ENCODE measurements at places on chromosomes 7 and 10.
A peak's percentile ranks its signal among the peaks of the same experiment; 100 is the strongest.

DNA sequence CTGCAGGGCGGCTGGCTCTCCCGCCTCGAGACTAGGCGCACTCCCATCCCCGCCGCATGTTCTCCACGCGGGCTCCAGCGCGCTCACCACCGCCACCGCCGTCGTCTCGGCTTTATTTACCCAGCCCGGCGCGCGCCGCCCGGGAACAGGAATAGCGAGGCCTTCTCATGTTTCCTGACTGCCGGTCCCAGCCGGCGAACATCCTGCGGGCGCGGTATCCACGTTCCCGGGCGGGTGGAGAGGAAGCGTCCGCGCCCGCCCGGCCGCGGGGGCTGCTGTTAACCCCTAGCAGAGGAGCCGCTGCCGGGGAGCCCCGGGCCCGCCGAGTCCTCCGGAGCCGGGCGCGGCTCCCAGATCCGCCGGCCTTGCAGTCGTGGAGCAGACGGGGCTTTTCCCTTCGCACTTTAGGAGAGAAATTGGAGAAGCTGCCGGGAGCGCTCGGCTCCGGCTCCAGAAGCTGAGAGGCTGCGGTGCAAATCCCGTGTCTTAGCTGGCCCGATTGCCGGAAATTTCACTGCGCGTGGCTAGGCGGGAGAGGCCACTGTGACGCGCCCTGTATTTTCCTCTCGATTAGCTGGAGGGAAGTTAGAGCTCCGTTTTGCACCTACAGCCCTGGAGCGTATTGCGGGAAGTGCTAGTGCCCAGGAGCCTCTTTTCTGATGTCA is at the start of gene MKX:
Gene MKX, minus strand, starts transcription at position 88 of the 665 bp plus-strand sequence. CDS start 2,404 bp downstream, outside the sequence.
- DNase-seq = peak; percentile 44

DNA sequence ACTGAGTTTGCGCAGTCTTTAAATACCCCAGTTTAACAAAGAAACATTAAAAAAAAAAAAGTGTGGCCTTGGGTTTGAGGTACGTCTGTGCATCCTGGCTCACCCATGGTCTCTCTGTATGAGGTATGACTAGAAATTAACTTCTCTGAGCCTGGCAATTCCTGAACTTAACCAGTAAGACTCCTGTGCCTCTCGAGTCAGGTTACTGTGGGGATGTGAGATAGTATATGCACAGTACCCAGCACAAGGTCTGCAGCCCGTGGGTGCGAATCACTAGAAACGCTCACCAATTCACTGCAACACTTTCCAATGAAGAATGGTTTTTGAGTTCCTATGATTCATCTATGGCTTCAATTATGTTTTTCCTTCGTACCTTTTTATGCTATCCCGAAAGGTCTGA is 149.9 kb downstream of the SFMBT2 start:
- no peak for DNase-seq

DNA sequence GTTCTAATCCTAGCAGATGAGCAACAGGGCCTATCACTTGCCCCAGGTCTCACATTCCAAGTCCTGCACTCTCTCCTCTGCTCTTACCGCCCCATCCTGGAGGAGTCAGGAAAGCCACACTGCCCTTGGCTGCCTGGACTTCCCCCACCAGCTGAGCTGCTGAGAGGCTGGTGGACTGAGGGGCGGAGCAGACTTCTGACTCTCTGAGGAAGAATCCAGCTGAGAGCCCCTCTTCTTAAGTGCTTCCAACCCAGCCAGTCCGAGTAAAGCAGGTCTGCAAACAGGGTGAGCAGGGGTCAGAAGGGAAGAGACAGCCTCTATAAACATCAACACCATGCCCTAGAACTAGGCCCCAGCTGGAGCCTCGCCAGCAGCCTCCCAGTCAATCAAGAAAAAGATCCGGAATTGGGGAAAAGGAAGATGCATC is 92.4 kb upstream of the TMEM72 start:
- no peak for DNase-seq

DNA sequence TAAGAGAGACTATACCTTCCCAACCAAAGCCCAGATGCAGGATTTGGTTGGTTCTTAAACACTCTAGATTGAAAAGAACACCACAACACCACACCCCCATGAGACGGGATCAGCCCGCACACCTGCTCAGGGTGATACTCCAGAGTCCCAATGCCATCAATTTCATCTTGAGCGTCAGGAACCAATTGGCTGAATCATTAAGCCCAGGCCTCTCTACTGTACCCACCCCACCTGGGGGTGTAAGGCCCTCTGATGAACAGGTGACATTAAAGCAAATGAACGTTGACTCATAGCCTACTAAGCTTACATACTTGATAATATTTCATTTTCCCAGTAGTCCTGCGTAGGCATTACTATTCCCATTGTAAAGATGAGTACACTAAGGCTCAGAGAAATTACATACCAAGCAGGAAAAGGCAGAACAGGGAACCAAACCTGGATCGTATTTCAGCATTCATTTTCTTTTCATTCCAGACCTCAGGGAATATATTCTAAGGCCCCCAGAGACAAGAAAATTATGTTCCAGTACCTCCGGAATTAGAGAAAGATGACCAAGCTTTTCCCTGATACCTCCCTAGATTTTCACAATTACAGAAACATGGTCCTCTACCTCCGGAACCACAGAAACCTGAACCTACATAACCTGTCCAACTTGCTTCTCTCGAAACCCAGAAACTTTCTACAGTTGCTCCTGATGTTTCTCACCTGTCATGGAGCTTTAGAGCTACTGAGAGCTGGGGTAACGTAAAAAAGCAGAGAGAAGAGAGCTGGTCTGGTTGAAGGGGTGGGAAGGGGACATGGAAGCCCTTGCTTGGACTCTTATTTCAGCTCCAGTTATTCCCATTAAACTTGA is 43.1 kb upstream of the KDM7A start:
- no peak for DNase-seq

- no peak for DNase-seq
Observed at GRCh38 chr7:158996214-158997109, 140.1 kb downstream of the DYNC2I1 start.

DNA sequence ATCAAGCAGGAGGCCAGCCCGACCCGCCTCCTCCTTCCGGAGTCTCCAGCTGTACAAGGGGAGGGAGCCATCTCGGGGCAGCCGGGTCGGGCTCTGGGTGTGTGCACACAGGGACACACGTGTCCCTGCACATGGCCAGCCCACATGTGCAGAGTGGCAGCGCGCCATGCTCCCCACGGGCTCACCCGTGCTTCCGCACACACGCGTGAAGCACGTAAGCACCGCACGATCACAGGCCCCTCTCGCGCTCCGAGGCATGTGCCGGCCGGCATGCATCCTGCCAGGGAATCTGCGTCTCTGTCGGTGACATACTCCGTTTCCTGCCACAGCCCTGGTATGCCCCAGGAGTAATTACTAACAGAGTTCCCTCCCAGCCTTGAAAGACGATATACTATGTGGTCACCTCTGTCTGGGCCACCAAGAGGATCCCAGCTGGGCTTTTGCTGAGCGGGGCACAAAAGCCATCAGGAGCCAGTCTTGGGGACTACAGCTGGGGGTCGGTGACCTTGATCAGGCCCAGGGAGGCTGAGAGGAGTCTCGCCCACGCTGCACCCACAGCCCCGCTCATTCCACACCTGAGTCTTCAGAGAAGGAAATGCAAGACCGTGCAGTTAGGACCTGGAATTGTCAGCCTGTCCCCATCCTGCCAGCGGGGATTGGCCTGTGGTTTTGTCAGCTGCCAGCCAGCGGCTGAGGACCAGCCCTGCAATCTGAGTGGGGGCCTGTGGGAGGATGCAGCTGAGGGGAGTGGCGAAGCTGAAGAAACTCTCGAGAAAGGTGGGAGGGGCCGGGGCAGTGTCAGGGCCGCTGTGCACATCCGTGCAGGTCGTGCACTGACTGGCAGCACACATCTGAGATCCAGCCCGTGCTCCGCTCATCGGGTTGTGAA is 11.0 kb upstream of the LFNG start:
- peak; percentile 75 for DNase-seq

DNA sequence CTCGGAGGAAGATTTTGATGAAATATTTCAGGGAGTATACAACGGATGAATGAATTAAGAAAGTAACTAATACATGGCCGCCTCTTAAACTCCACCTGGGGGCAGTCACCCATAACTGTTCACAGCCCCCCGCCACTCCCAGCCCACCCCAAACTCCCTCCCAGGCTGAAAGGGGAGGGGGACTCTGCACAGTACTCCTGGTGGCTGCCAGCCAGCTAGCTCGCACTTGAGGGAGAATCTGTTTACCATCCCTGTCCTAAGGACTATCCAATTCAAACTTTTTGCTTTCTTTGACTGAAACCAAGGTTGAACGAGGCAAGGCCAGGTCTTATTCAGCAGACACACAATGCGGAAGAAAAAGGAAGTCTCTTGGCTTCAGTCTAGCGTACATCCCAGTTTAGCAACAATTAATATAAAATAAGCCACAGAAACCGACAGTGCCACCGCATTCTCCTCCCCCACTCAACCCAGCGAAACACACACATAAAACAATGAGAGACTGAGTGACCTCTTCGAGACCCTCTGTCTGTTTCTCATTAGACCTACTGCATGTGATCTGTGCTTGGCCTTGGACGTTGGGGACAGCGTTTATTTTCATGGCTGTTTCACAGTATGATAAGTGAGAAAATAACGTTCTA is 219.5 kb downstream of the GLI3 start:
- DNase-seq = no peak

DNA sequence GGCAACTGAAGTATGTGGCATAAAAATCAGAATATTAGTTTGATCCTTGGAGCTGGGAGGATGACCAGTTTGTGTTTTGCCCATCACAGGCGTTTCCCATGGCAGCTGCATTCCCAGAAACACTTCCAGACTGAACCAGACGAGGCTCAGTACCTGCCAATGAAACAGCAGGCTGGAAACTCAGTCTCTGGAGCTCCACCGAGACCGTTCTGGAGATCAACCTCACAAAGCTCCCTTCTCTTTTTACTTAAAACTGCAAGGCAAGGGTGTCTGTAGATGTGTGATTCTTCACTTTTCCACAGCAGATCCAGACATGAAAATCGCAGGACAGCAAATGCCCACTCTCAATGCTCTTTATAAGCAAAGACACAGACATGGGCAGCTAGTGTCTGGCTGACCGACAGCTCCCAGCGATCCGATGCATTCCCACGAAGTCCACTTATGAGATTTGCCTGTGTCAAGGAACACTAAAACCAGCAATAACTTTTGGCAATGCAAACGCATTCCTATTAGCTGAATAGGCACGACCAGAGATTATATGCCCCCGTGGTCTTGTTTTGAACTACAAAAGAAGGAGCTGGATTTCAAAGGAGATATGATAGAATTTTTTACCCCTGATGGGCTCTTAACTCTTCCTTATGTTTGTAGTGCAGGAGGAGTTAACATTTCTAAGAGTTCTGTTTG is 72.6 kb downstream of the ADAM12 start:
- no peak for DNase-seq
